ENCODE measurements at places on chromosomes 6 and 20. TPM values are rescaled to one million over a fixed set of nuclear protein-coding genes. Genes with fewer than 3 reads are reported as not detected.

GRCh38 chr6:108945681-108946159 is 97.5 kb downstream of the ARMC2 start:
- ATAC-seq, result peak; percentile 71

GRCh38 chr20:59006167-59006863 is 739 bp downstream of the CTSZ start:
- ATAC-seq, result no peak

DNA sequence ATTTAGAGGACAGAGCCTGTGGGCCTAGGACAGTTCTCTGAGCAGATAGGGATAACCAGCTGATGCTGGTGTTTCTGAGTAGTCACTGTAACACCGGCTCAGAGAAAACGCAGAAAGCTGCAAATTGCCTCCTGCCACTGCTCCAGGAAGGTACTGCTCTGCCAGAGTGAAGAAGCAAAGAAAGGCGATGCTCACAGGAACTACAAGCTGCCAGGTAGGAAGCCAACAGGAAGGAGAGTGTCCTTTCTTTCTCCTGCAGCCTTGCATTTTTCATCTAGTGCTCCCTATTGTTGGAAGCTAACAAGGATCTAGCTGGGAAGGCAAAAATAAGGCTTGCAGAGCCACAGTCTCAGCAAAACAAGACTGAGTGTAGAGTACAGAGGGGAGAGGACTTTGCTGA is 70.7 kb upstream of the RAB32 start:
- ATAC-seq, result no peak

GRCh38 chr20:24481173-24481572 is 11.7 kb downstream of the SYNDIG1 start:
- ATAC-seq, result no peak

GRCh38 chr6:43781941-43782704 is 12.1 kb downstream of the VEGFA start:
- ATAC-seq, result no peak

GRCh38 chr6:133208183-133208755 is 32.9 kb upstream of the EYA4 start:
- ATAC-seq, result no peak

DNA sequence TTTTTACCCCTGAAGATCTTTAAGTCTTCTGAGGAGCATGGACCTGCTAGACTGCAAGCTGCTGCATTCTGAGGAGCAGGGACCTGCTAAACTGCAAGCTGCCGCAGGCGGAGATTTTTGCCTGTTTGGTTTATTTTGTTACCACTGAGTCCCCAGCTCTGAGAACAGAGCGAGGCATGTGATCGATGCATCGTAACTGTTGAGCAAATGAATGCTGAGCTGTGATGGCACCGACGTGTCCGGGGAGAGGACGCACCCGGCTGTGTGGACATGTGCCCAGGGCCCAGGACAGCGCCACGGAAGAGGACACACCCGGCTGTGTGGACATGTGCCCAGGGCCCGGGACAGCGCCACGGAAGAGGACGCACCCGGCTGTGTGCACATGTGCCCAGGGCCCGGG is 24.2 kb downstream of the DNAJC5 start:
- no peak for ATAC-seq

DNA sequence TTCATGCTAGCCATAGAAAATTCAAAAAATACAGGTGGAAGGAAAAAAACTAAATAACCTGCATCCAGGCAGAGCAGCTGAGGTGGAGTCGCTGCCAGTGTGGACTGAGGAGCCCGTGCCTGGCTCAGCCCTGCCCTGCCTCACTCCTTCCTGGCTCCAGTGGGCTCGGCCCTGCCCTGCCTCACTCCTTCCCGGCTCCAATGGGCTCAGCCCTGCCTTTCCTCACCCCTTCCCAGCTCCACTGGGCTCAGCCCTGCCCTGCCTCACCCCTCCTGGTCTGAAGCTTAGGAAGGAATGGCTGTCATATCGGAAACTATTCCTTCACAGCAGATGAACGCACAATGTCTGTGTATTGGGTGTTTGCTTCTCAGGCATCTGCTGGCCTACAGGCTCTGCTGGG is 142.1 kb downstream of the SMOC2 start:
- ATAC-seq, result no peak

DNA sequence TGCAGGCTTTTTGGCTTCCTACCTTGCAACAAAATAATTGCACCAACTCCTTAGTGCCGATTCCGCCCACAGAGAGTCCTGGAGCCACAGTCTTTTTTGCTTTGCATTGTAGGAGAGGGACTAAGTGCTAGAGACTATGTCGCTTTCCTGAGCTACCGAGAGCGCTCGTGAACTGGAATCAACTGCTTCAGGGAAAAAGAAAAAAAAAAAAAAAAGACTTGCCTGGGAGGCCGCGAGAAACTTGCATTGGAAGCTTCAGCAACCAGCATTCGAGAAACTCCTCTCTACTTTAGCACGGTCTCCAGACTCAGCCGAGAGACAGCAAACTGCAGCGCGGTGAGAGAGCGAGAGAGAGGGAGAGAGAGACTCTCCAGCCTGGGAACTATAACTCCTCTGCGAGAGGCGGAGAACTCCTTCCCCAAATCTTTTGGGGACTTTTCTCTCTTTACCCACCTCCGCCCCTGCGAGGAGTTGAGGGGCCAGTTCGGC is 420 bp downstream of the SOX4 start:
- peak; percentile 20 for ATAC-seq

DNA sequence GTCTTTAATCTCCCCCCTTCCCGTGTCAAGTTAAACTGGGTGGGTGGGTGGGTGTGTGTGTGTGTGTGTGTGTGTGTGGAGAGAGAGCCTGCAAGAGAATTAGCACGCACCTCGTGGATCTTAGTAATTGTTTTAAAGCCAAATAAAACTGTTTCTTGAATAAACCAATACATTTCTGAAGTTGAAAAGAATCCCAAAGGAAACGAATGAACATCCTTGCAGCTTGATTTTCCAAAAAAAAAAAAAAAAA is 381 bp upstream of the BICRAL start:
- ATAC-seq, result no peak

DNA sequence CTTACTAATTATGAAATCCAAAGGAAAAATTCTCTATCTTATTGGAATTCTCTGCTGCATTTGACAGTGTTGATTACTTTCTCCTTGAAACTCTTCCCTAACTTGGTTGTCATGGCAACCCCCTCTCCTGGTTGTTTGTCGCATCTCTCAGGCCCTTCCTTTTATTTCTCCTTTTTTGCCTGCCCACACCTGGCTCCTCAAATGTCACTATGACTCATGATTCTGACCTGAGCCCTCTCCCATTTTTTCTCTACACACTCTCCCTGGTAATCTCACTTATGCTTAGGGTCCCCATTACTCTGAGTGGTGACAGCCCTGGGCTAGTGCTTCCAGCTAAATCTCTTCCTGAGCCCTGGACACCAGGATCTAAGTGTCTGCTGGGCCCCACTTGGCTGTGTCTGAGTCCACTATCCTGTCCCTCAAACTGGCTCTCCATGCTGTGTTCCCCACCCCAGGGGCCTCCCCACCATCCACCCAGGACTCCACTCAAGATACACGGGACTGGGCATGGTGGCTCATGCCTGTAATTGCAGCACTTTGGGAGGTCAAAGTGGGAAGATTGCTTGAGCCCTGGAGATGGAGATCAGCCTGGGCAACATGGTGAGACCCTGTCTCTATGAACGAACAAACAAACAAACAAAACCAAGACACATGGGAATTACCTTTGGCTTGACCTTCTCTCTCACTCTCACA is 16.5 kb upstream of the NNAT start:
- ATAC-seq, result no peak

DNA sequence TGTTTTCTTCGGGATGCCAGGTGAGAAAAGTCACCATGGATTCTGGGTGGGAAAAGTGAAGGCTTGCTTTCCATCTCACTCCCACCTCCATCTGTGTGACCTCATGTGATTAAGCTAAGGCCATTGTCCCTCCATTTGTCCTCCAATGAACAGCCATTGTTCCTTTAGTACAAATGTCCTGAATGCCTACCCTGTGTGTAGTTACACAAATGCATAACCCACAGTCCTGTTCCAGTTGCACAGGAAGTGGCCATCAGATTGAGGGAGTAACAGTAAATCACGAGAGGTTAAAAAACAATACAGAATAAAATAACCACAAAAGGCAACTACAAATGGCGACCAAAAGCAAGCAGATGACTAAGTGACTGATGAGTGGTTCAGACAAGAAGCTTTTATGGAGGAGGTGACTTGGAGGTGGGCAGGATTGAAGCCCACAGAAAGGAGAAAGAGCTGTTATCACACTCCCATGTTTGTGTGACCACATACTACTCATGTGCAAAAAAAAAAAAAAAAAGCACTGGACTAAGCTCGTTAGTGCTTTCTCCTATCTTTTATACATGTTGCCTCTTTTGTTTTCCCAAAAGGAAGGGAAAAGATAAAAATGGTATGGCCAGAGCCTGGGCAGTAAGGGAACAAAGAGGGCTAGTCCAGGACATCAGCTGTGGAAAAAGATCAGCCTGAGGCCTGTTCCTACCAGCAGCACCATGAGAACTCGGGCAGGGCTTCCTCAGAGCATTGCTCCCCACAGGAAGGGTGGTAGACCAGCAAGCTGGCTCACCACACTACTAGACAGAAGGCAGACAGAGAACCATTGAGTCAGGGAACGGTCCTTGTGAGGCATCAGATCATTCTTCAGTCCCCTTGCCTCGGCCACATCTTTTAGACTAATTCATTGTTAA is 111.0 kb downstream of the TFAP2A start:
- ATAC-seq, result no peak

- ATAC-seq, result no peak
These were observed 16.4 kb downstream of the SLCO4A1 start for GRCh38 chr20:62658593-62659178.

DNA sequence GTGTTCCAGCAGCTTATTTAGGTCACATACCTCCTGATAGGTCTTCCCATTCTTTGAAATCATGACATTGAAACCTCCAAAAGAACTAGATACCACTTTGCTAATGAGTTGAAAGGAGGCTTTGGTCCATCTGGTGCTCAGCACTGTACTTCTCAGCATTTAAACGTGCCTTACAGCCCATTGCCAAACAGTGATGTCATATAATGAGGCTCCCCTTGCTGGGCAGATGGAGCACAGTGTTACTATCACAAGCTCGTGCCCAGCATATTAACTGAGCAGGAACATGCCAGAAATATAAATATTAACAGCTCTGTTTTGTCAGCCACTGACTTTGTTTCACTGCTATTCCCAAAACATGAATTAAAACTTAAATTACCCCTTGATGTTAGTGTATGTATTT is 25.5 kb upstream of the MAPK13 start:
- ATAC-seq, result no peak

DNA sequence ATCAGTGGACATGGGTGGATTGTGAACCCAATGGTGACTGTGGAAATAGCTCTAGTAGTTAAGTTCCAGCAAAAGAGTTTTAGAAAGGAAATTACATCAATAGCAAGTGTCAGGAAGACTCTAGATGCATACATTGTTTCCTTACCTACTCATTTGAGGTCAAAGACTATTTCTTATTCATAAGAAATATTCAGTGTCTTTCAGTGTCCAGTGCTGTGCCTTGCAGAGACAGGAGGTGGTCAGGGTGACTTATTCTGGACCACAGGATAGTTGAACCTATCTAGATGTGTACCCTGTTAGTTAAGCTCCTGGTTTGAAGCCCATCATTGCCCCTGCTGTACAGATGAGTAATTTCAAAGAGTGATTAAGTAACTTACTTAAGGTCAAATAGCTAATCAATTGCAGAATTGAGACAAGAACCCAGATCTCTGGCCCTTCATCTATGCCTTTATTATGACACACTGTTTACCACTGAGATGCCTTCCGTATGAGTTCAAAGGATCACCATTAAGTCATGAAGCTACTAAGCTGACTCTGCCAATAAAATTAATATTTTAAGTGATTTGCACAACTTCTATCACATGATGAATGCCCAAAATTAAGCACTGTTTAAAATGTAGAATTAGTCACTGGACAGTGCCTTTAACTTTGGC is 136.1 kb downstream of the PDSS2 start:
- ATAC-seq, result no peak

DNA sequence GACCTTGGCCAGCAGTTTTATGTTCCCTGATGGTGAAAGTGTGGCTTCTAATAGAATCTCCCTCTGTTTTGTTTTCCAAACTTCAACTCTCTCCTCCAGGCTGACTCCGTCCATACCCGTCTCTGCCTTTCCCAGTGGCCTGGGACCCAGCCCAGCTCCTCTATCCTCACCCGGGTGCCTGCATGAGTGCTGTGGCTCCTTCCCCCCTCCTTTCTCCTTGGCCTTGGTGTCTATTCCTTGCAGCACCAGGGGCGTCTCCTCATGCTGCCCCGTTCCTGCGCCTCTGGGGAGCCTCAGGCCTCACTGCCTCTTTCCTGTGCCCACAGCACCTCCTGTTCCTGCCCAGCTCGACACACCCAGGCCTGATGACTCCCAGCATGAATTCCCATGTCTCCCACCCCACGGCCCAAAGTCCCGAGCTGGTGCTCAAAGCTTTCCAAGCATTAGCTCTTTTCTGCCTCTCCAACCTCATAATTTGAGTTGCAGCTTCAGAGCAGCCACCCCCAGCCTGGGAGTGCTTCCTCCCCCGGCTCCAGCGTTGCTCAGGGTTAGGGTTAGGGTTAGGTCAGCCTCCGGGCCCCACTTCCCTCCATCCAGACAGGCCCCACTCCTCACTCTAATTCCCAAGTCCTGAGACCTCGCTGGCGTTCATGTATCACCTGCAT is 56.3 kb upstream of the AFDN start:
- ATAC-seq, result no peak

DNA sequence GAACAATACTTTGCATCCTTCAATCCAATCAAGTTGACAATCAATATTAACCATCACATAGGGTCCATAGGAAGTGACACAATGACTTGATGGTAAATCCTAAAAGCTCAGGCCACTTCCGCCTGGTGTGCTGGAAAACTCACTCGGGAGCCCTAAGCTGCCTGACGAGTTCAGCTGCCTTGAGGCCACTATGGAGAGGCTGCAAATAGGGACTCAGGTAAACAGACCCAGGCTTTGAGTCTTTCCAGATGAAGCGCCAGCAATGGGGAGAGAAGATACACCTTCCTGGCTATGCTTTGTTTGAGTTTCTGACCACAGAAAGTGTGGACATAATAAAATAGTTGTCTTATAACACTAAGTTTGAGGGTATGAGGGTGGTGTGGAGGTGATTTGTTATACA is 112.6 kb downstream of the GPR63 start:
- ATAC-seq, result no peak

GRCh38 chr20:41147767-41148191 is 10.4 kb downstream of the PLCG1 start:
- ATAC-seq, result no peak

Gene RHAG
- 0.25 TPM for total RNA-seq

Gene SOBP
- total RNA-seq, result 16.2 TPM

Gene TRIM26
- 57.8 TPM for total RNA-seq

Gene MUC22
- total RNA-seq, result 0.62 TPM

Data from gastroesophageal sphincter (tissue), 4 donors.